ENCODE measurements at places on chromosomes 6 and 20. TPM values are rescaled to one million over a fixed set of nuclear protein-coding genes. Genes with fewer than 3 reads are reported as not detected.

GRCh38 chr6:80366051-80366450 is 259.6 kb downstream of the BCKDHB start:
- H3K27ac ChIP-seq, result no peak overlapping the region
- peaks cover 10% of the 10 kb centered on the region for H3K4me1 ChIP-seq
- no peaks in the 10 kb centered on the region for H3K27me3 ChIP-seq
- H3K4me3 ChIP-seq, result no peak overlapping the region
- H3K36me3 ChIP-seq, result peaks cover 15% of the 10 kb centered on the region

DNA sequence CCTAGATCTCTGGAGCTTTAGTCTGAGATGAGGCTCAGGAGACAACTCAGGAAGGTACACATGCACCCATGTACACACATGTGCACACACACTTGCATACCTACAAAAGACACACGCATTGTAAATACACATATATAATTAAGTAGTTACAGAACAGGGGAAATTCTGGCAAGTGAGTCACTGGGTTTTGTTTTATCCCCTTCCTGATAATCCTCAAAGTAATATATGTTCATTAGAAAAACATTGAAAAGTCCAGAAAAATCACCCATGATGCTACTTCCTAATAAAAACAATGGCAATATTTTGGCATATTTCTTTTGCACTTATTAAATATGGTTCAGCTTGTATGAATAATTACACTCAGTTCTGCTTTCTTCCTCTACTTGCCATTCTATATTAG is 115.3 kb upstream of the ECI2 start:
- H3K27ac ChIP-seq, result no peak overlapping the region
- H3K36me3 ChIP-seq, result no peaks in the 10 kb centered on the region
- H3K4me3 ChIP-seq, result no peak overlapping the region
- DNase-seq, result no peak
- H3K4me1 ChIP-seq, result peaks cover 13% of the 10 kb centered on the region

DNA sequence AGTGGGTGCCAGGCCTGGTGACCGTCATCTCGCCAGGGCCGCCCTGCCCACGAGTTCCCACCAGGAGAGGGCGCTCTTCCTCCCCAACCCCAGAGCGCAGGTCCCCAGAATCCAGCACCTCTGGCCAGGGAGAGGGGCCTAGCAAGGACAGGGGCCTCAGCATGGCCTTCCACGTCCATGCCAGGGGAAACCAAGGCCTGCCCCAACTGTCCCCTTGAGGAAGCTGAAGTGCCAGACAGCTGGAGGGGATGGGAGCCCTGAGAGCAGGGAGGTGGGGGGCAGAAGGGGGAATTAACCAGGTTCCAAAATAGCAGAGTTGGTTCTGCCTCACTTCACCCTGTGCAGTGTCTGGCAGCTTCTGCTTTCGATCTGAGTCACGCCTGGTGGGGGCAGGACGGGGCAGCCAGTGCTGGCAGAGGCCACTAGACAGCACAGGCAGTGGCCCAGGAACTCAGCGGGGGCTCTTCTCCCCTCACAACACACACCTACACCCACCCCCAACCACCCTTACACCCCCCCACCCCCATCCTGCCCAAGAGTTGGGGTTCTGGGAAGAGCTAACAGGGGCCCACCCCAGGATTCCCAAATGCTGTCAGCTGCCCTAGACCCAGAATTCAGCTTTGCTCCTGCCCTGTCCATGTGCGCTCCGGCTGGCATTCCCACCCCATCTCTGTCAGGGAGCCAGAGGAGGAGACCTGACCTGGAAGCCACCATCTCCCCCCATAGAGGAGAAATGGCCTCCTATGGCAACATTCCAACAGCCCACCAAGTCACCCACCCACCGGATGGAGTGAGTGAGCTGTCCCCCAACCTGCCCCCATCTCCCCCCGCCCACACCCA is 29.2 kb downstream of the TFEB start:
- H3K4me1 ChIP-seq, result no peaks in the 10 kb centered on the region
- H3K36me3 ChIP-seq, result no peaks in the 10 kb centered on the region
- no peak overlapping the region for H3K4me3 ChIP-seq

FNDC11 gene
- total RNA-seq, result 0.52 TPM

SLC25A27 gene
- 18.1 TPM for total RNA-seq
